ENCODE measurements at places on chromosomes 1 and 21.

DNA sequence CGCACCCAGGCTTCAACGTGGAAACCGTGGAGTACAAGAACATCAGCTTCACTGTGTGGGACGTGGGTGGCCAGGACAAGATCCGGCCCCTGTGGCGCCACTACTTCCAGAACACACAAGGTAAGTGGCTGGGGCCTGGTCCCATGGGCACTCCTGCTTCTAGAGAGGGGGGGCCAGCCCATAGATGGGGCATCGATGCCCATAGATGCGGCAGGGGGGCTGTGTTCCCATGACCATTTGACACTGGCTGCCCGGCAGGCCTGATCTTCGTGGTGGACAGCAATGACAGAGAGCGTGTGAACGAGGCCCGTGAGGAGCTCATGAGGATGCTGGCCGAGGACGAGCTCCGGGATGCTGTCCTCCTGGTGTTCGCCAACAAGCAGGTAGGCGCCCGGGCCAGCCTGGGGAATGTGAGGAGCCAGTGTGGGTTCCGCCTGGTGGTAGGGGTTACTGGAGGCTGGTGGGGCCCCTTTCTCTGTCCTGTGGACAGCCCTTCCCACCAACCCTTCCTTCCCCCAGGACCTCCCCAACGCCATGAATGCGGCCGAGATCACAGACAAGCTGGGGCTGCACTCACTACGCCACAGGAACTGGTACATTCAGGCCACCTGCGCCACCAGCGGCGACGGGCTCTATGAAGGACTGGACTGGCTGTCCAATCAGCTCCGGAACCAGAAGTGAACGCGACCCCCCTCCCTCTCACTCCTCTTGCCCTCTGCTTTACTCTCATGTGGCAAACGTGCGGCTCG is 5.6 kb downstream of the C1orf35 start:
- DNase-seq: no peak

- DNase-seq: no peak
Observed at GRCh38 chr1:84299536-84300170, 1.9 kb upstream of the SAMD13 start.

- no peak for DNase-seq
Observed at GRCh38 chr1:167462341-167462740, 56.0 kb downstream of the CD247 start.

GRCh38 chr1:166675213-166675612 is 164.1 kb upstream of the POGK start:
- DNase-seq: no peak

GRCh38 chr1:71228742-71229365 is 148.0 kb upstream of the ZRANB2 start:
- no peak for DNase-seq

DNA sequence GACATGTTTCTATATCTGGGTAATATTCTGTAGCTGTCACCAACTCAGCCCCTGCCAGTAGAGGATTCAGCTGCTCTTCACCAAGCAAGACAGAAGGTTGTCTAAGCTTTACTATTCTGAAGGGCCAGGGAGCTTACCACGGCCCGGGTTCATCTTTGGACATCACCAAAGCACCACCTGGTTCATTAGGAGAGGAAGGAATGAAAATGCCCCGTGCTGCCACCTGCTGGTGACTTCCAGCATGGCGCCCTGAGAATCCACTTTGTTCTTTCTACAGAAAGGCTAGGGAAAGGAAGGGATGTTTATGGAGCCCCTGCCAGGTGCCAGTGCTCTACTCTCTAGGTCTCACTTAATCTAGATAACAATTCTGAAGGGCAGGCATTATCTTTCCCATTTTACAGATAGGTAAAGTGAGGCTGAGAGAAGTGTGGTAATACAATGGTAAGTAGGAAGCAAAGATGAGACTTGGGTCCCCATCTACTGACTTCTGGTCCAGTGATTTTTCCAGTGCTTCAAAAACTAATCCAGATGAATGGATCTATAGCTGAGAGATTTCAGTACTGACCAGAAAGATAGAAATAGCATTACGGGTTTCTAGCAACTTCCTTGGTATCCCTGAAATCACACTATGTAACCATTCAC is 79.5 kb downstream of the BEND5 start:
- DNase-seq: no peak

DNA sequence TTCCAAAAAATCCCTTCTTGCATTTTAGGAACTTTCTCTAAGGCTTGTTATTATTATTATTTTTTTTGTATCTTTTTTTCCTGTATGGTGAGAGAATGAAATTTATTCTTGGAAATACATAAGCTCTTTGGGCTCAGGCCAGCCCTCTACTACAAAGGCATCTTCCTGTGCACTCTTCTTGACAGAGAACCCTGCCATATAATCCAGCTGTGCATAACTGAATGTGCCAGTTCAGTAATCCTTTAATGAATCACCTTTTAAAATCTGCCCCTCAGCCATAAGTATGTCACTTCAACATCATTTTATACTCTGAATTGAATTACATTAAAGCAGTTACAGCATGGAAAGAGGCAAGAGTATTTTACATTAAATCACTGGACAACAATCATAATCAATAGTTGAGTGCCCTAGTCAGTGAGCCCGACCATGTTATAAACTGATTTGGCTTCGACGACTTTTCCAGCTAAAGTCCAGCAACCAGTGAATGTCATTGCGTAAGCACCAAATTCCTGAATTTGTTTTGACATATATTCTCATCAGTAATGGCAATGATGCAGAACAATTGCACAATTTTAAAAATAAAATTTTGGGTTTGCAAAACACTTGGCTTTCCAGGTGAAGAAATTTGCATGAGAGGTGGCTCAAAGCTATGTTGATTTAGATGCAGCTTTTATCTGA is 59.2 kb upstream of the KCNK2 start:
- no peak for DNase-seq

Measured in fibroblast of the conjunctiva (primary cell).